ENCODE measurements at places on chromosomes 5 and 9.
A peak's percentile ranks its signal among the peaks of the same experiment; 100 is the strongest.

DNA sequence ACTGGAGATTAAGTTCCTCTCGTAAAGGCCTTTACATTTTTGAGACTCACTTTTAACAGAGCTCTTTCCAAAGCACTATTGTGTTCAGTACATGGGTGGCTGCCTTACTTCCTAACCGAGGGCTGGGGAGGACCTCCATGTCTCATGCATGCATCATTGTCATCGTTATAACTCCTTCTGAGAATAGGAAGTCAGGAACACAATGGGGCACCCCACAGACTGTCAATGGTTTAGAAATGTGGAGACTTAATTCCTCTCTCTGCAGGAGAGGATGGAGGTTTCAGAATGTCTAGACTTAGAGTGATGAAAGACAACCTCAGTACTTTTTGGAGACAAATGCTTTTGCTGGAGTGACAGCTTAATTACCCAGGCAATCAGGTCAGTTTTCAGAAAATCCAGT lies 83.9 kb downstream of the PRLR start:
- no peak for DNase-seq

DNA sequence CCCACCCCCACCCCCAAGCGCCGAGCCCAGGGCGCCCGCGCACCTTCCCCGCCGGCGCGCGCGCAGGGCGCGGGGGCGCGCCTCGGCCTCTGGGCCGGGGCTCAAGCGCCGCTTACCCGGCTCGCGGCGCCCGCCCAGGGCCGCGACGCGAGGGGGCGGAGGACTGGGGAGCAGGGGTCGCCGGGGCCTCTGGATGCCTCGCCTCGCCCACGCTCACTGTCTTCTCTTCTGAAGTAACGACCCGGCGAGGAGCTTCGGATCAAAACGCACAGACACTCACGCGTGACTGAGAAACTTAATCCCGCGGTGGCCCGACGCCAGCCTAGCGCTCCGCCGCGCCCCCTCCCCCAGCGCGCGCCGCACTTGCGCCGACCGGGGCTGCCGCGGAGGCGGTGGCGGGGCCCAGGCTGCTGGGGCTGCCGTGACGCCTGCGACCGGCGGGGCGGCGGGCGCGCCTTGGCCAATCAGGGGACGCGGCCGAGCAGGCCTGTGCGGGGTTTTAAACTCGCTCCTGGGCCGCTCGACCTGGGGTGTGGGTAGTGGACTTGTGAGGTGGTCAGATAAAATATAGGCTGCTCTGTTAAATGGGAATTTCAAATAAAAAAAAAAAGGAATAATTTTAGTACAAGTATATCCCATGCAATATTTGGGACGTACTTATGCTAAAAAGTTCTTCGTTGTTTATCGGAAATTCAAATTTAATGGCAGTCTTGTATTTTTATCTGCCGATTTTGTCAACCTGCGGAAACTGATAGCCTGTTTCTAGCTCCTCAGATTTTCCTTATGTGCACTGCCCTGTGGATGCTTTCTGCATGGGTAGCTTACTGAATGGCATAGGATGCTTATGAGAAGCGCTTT lies at the start of gene MPDZ:
TSS of gene MPDZ (minus strand) at position 409 of the 858 bp plus-strand sequence. CDS start 29,377 bp downstream, outside the sequence.
- DNase-seq, result peak; percentile 80

DNA sequence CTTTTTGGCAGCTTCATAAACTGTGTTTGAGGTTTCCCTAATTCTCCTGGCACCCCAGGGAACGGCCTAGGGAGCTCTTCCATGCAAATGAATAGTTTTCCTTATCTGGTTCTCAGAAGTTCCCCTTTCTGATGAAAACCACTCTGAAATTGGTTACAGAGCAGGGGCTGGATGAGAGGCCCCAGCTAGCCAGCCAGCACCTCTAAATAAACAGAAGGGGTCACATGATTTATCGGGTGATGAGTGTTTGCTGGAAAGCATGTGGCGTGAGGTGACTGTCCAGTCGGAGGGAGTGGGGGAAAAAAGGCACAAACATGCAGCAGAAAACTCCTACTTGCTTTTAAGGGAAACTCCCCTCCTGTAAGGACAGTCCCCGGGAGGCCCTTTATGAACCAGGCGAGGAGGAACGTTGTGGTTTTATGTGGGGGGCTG lies 261.2 kb upstream of the ANKRD55 start:
- DNase-seq, result no peak

GRCh38 chr5:165029099-165029870 lies 1523.9 kb downstream of the MAT2B start:
- DNase-seq, result no peak

GRCh38 chr5:14801792-14802191 lies 69.8 kb downstream of the ANKH start:
- DNase-seq, result no peak

- no peak for DNase-seq
Measured at GRCh38 chr5:143014017-143014651, 244.0 kb downstream of the ARHGAP26 start.

DNA sequence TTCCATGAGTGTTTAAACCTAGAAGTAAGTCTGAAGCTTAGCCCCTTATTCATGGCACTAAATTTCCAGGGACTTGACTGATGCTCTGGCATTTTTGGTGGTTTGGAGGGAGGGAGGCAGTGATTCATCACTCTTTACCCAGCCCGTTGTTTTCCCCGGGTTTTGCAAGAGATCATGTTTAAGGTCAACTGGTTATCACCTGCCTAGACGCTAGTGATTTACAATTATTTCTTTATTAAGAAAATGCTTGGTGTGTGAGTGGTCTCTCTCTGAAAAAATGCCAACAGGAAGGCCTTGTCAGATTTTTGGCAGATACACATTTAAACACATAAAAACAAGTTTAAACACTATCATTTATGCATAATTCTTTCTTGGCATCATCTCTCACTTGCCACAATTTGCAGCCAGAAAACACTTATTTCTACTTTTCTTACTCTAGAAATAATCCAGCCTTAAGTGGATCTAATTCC lies 737.9 kb upstream of the ZNF608 start:
- peak; percentile 47 for DNase-seq

DNA sequence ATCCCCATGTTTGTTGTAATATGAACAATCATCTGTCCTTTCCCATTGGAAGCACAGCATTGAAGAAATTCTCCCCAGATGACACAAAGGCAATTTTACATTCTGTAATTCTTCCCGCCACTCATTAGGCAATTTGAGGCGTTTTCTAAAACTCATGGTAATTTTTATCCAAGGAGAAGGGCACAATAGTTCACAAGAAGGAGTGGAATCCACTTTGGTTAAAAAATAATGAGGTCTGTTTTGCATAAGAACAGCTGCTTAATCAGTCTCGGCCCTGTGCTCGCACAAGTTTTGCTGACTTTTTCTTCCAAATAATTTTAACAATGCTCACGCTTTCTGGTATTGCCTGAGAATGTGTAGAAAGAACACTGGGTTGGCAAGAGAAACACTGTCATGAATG lies 94.0 kb downstream of the CAVIN4 start:
- DNase-seq, result no peak

GRCh38 chr9:112422417-112423148 lies 42.7 kb downstream of the HSDL2 start:
- DNase-seq, result no peak

DNA sequence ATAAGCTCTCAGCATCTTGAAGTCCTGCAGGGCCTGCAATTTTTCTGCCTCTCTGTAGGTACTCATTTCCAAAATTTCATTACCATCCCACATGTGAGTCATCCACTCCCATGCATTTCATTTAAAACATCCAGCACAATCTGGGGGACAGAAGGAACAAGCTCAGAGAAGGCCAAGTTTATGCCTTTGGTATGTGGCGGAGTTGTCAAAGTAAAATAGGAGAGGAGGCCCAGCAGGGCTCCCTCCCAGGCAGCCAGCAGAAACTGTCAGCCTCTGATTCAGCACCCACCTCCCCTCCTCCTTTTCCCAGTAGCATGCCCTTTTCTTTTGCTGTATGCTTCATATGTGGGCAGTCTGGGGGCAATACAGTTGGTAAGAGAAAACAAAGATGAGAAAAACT lies 126.4 kb upstream of the ZNF366 start:
- DNase-seq, result no peak

DNA sequence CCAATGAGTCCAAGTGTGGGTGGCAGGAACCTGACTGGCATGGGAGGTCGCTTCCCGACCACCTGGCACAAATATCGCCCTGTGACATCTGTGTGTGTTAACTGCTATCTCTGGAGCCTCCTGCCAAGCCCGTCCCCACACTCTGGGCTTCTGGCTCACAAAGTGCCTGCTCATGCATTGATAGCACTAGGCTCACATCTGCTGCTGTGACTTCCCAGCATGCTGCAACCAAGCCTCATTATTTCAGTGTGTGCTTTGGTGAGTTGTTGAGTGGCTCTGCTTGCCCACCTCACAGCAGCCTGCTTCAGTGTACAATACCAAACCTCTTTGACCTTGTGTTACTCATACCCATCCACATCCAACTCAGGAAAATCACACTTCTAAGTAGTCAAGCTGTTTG lies 139.8 kb downstream of the APBA1 start:
- DNase-seq, result no peak

GRCh38 chr5:80119372-80119771 lies 84.2 kb downstream of the THBS4 start:
- no peak for DNase-seq

GRCh38 chr5:55222985-55223811 lies 3.9 kb downstream of the MCIDAS start:
- DNase-seq, result no peak

DNA sequence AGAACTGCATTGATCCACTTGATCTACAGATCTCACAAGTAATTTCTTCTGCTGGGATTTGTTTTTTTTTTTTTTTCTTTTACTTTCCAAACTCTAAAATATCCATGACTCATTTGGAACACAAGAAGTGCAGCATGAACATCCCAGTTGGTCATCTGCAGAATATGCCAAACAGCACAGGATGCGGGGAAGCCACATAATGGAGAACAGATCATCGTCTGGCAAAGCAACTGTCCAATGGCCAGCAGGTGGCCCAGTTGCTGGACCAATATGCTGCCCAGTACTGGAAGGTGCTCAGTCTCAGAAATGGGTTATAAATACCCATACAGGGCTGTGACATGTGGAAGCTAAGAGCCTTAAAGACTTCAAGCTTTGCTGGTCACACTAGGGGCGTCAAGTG lies 221.3 kb upstream of the TAS2R1 start:
- DNase-seq, result no peak

DNA sequence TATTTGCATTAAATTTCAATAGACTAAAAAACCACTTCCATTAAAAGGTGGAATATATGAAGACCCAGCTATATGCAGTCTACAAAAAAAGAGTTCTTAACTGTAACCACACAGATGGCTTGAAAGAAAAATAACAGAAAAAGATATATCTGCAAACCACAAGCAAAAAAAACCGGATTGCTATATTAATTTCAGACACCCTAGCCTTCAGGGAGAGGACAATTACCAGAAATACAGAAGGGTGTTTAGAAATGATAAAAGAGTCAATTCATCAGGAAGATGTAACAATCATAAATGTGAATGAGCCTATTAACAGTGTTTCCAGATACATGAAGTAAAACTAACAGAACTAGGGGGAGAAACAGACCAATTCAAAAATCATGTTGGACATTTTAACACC lies 56.9 kb upstream of the SMIM23 start:
- DNase-seq, result no peak

GRCh38 chr9:86241216-86241615 lies 18.2 kb downstream of the C9orf153 start:
- DNase-seq, result no peak

DNA sequence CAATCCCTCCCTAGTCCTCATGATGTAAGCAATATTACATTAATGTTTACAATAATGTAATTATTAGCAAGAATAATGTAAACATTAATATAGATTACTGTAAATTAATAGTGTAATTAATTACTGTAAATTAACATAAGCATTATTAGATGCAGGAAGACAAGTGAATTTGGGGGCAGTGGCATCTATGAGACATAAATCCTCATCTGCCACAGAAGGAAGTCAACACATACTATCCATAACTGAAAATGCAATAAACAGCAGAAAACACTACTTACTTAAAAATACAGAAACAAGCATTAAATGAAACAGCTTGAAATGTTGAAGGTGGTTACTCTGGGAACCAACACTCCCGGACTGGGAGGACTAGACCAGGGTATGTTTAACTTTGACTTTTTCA lies 685 bp upstream of the NIPSNAP3A start:
- no peak for DNase-seq

DNA sequence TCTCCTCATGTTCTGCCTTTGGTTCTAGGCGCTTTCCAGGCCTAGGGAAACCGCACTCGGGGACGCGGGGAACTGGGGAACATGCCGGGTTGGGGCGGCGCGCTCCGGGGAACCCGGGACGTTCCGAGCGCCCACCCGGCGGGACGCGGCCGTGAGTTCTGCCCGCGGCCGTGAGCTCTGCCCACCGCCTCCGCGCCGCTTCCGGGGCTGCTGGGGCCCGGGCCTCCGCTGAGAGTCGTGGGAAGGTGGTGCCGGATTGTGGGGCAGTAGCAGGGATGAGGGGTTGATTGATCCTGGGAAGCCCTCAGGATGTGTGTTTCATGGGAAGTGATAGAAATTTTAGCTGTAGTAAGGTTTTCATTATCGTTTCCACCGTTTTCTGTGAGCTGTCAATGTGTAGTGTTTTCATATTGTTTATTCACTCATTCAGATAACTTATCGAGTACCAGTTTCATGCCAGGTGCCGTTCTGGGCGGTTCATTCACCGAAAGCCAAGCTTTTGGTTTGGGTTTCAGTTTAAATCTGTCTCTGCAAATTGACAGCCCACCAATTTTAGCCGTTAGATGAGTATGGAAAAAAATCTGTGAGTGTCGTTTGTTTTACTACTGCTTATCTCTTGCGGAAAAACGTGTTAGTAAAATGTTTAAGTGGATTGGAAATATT lies 657 bp downstream of the MTRR start:
- no peak for DNase-seq

DNA sequence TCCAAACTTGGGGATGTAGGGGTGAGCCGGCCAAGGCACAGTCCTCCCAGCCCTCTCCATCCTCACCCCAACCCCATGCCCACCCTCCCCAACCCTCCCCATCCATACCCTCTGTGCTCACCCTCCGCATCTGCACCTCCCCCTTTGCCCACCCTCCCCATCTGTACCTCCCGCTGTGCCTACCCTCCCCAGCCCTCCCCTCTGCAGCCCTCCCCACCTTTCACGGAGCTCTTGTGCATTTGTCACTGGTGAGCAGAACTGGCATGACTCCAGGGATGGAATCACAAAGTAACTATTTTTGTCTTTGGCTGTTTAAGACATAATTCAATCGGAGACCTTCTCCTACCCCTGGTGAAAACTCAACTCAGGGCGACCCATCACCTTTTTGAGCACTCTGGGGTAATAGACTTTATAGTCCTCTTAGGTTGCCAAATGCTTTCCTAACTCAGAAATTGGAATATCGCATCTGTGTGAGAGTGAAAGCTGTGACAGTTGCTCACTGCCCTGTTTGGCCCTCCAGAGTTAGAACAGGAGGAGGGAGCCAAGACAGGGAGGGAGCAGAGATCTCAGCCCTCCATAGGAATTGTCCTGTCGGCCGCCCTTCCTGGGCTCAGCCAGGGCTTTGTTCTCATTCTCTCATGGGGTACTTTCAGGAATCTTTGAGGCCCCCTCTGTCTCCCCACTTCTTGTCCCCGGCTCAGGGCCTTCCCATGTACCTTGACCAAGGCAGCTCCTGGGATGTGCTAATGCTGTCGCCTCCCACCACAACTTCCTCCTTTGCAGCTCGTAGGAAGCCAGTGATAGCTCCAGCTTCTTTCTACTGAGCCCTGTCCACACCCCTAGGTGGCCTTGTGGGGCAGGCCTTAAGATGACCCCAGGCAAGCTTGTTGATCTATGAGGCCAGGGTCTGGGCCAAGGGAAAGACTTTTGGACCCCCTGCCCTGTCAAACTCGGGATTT lies 36.2 kb downstream of the OTULIN start:
- DNase-seq, result no peak
